ENCODE measurements at places on chromosomes 12 and 14.

DNA sequence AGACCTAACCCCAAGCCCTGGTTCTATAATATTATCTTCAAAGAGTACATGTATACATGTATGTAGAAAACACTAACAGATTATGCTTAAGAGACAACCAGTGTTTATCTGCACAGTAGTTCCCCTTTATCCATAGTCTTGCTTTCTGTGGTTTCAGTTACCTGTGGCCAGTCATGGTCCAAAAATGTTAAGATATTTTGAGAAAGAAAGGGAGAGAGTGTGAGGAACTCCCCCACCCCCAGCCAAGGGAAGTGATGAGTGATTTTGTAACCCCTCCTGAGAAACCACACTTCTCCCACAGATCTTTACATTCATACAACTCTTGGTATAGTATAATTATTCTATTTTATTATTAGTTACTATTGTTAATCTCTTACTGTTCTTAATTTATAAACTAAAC lies 77.3 kb upstream of the CNTN1 start:
- DNase-seq = no peak

DNA sequence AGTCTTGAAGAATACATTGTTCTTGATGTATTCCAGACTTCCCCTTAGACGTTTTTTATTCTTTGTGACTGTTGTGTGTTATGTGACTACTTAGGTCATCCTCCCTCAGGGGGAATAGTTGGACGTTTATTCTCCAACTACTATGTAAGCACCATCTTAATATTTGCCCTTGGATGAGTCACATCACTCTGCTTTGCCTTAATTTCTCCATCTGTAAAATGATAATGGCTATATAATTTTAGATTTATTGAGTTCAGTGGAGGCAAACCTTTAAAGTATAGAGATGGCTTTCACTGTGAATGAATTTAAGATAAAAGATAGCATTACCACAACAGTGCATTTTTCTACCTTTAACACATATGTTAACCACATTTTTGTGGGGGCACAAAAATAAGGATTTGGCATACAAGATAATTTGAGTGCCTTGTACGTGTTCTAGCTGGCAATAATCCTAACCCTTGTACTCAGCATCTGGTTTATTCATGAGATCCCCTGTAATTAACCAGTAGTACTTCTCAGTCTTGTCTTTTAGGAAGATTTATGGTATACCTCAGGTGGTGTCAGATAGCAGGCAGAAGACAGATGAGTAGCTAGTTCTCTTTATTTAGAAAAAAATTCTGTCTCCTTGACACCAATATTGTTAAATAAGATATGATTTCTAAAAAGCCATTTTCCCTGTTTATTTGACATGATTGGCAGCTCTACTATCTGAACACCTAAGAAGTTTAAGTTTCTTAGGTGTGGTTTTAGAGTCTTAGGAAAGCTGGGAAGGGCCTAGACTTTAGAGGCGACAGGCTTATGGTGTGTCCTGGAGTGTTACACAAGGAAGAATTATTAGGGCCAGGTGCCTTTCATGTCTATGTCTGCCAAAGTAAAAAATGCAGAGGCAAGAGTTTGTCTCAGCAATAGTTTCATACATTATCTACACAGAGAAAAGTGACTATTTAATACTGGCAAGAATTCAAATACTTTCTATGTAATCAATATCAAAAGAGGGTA lies 152.3 kb downstream of the RAD51B start:
- no peak for DNase-seq

DNA sequence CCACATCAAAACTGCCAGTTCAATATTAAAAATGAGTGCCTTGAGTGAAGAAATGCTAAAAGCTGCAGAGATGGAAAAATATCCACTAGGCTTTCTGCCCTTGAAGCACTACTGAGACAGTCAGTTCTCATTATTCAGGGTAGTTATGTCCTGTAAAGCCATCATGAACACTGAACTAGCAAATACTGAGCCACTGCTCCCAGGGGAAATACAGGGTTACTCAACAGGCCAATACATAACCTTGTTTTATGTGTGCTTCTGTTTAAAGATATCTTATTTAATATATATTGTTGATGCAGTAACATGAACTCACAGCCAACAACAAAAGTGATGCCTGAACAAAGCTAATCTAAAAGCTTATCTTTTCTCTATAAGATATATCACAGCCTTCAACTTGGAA lies 3.3 kb downstream of the RAD52 start:
- DNase-seq = no peak

DNA sequence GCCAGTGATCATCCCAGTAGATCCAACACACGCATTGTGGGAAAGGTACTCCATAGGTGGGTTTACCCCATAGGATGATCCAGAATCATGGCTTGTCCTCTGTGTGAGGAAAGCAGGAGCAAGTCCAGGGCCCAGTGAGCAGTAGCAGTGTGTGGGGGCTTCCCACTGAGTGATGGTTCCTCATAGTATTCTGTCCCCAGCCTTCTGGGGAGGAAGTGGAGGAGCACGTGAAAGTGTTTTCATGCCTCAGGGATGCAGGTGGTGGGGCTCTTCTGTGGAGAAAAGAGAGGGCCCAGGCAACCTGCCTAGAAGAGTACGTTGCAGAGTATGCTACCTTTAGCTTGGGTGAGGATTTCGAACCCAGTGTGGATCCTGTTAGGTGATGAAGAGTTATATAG lies 56.5 kb downstream of the SUSD6 start:
- DNase-seq = no peak

GRCh38 chr12:102876883-102877282 lies 40.2 kb downstream of the PAH start:
- DNase-seq = no peak

- no peak for DNase-seq
These were observed 26.8 kb upstream of the CLIP1 start for GRCh38 chr12:122449317-122449716.

DNA sequence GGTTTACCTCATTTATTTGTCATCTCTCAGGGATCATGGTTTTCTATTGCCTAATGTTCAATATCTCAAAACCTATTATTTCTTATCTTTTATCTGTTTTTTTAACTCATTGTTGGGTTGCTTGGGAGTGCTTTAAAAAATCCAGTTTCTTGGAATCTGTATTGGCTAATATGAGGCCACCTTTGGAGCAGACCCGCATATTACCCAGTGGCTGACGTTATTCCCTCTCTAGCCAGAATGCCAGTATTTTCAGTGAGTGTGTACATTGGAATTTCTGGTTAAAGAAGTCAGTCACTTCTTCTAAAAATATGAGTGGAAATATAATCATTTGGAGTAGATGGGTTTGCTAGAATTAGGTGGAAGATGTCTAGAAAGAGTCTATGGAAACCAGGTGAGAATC lies 38.3 kb downstream of the PRMT8 start:
- DNase-seq = no peak

GRCh38 chr12:109582636-109583035 lies 9.0 kb downstream of the MVK start:
- DNase-seq = no peak

GRCh38 chr12:104457746-104458693 lies 1.3 kb downstream of the CHST11 start:
- DNase-seq = no peak

GRCh38 chr12:23694920-23695319 lies 254.6 kb downstream of the SOX5 start:
- DNase-seq = no peak
